ENCODE measurements at places on chromosomes 1 and 21.

- DNase-seq = no peak
Observed at GRCh38 chr21:34707876-34708325, 39.1 kb downstream of the CLIC6 start.

DNA sequence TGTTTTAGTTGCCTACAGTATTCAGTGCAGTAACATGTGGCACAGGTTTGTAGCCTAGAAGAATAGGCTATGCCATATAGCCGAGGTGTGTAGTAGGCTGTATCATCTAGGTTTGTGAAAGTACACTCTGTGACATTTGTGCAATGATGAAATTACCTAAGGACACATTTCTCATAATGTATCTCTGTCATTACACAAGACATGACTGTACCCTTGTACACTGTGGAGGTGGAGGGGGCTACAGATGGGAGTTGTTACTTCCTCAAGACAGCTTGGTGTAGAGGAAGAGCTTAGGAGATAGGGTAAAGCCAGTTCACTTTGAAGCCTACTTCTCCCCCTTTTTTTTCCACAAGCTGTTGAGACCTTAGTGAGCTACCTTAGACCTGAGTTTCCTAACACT is 59.7 kb upstream of the RAVER2 start:
- DNase-seq = no peak

- DNase-seq = peak; percentile 91
Observed at GRCh38 chr1:17059391-17060305, 5.8 kb upstream of the SDHB start.

GRCh38 chr21:36347278-36347961 is 27.4 kb downstream of the MORC3 start:
- no peak for DNase-seq

- no peak for DNase-seq
Observed at GRCh38 chr1:68969441-68969840, 472.6 kb upstream of the DEPDC1 start.

GRCh38 chr1:83011265-83011664 is 987.7 kb downstream of the TTLL7 start:
- DNase-seq = no peak

- DNase-seq = peak; percentile 52
Observed at GRCh38 chr1:101993710-101994109, 3.0 kb downstream of the OLFM3 start.

- no peak for DNase-seq
Observed at GRCh38 chr1:160488347-160489058, 34.6 kb downstream of the SLAMF6 start.

- no peak for DNase-seq
Observed at GRCh38 chr21:45390831-45391742, 13.9 kb upstream of the COL18A1 start.

- DNase-seq = no peak
Observed at GRCh38 chr1:82048596-82048995, 247.9 kb downstream of the ADGRL2 start.

DNA sequence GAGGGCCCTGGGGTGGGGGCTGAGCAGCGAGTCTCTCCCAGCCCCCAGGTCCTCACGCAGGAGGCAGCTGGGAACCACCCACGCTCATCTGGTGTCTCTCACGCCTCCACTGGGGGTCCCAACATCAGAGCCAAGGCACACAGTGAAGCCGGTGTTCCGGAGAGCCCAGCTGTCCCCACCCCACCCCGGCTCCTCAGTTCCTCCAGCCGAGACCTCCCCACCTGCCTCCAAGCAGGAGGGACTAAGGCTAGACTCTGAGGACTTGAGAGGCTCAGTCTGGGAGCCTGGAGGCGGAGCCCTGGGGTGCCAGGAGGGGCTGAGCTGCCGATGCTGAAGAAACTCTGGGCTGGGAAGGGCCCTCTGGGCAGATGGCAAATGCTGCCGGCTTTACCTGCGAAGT is 1.6 kb upstream of the HPCA start:
- DNase-seq = no peak

GRCh38 chr21:45403825-45404729 is 888 bp upstream of the COL18A1 start:
- peak; percentile 80 for DNase-seq

- no peak for DNase-seq
Observed at GRCh38 chr1:199272139-199272544, 633.3 kb downstream of the PTPRC start.

GRCh38 chr1:107877092-107877491 is 87.9 kb downstream of the VAV3 start:
- DNase-seq = no peak

- no peak for DNase-seq
Observed at GRCh38 chr1:91669584-91670350, 169.1 kb downstream of the CDC7 start.

DNA sequence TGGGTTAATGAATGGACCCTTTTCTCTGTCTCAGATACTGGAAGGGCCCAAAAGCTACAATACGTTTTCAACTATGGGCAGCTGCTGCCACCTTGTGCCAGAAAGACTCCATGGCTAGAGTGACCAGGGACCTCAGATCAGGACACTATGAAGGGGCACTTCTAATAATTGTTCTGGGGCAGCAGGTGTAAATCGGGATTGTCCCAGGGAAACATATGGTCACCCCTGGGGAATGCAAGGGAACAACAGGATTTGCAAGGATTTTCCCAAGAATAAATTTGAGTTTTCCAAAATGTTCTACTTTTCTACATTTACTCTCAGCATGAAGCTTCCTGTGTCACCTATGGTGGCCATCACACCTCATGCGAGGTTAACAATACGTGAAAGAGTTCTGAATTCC is 12.0 kb upstream of the FCAMR start:
- peak; percentile 77 for DNase-seq

DNA sequence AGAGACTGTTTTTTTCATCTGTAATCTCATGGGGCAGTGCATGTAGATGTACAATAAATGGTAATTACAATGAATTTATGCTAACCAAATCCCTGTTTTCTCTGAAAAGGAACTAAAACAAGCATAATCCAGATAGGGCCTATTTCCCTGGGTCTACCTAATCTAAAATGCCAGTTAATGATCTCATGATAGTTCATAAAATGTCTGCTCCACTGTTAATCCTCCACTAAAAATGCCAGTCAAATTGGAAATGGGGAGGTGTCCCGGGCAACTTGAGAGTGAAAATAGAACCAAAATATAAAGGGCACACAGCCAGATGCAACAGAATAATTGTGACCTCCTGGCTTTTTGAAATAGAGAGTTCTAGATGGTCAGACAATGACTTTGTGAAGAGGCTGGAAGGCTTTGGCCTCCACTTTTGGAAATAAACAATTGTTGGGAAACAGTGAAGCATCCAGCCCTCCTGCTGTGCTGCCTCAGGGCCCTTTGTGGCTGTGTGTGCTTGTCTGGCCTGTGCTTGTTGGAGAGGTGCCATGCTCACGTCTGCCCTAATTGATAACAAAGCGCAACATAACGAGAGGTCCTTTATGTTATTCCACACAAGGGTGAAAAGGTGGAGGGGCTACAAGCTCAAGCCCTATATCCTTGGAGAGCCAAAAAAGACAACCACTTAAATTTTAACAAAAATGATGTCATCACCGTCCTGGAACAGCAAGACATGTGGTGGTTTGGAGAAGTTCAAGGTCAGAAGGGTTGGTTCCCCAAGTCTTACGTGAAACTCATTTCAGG is 97.7 kb downstream of the ATP5PO start:
- no peak for DNase-seq

GRCh38 chr1:218494449-218494852 is 149.3 kb downstream of the TGFB2 start:
- peak; percentile 78 for DNase-seq

- DNase-seq = peak; percentile 79
Observed at GRCh38 chr1:23210351-23210785, 6.9 kb downstream of the HTR1D start.

- peak; percentile 92 for DNase-seq
Observed at GRCh38 chr1:36306210-36306901, at the start of gene SH3D21. Gene SH3D21, plus strand, starts transcription at chr1:36306368. Its CDS starts 53 bp downstream, at chr1:36306421.

- DNase-seq = no peak
Observed at GRCh38 chr1:118785246-118785645, 202.9 kb downstream of the TBX15 start.

DNA sequence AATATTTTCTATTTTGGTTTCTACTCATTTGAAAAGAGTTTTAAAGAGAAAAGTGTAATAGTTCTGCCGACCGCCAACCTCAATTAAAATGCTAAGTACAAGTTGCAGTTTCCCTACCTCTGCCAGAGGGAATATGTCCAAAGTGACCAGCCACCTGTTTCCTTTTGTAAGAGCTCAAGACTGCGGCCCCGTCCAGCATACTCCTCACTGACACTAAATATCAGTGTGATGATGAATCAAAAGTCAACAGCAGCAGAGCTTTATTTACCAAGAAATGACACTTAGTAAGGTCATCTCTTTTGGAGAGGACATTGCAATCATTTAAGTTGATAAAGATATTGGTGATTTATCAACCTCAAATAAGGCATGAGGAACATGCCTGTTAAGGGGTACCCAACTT is 57.4 kb upstream of the NRIP1 start:
- DNase-seq = no peak

DNA sequence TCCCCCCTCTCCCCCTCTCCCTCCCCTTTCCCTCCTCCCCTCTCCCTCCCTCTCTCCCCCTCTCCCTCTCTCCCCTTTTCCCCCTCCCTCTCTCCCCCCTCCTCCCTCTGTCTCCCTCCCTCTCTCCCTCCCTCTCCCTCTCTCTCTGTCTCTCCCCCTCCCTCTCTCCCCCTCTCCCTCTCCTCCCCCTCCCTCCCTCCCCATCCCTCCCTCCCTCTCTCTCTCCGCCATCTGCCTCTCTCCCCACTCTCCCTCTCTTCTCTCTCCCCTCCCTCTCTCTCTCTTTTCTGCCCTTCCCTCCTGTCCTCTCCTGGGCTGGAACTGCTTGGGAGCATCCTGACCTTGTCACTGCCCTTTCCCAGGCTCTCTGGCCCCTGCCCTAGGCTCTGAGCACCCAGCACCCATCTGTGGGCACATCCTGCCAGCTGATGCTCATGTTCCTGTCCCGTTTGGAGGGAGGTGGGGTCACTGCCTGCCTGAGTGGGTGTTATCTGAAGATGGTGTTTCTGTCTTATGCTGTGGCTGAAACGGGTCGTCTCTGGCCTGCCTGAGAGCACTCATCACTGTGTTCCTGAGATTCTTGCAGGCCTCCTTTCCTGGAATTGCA is 10.8 kb downstream of the FTCD start:
- no peak for DNase-seq

- no peak for DNase-seq
Observed at GRCh38 chr1:153794624-153795329, 19.6 kb downstream of the SLC27A3 start.

DNA sequence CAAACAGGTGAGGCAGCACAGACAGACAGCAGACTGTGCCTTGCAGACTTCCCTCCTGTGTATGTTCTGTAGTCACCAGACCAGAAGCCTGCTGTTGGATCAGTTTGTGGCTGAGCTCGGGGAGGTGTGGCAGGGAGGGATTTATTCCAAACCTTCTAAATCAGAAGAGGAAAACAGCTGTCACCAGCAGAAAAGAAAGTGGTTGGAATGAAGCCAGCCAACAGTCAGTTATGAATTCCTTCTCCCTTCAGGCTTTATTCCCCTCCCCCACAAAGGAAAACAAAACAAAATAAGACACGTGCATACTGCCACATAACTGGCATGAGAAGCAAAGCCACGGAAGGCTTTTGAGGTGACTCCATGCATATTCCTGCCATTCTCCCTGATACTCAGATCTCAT is 19.0 kb upstream of the PIGV start:
- DNase-seq = no peak

DNA sequence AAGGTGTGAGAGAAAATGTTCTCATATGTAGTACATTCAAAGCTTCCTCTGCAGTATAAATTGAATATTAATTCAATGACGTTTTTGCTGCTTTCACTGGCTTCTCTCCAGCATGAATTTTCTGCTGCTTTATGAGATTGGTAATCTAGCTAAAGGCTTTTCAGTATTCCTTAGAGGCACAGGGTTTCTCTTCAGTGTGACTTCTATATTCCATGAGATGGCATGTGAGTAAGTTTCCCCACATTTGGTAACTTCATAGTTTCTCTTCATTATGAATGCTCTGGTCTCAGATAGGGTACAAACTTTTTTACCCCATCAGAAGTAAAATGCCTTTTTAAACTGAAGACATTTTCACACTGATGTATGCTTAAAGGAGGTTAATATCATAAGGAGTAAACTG is 10.4 kb upstream of the KLF18 start:
- DNase-seq = no peak

- no peak for DNase-seq
Observed at GRCh38 chr1:14941864-14942263, 211.7 kb upstream of the TMEM51 start.

DNA sequence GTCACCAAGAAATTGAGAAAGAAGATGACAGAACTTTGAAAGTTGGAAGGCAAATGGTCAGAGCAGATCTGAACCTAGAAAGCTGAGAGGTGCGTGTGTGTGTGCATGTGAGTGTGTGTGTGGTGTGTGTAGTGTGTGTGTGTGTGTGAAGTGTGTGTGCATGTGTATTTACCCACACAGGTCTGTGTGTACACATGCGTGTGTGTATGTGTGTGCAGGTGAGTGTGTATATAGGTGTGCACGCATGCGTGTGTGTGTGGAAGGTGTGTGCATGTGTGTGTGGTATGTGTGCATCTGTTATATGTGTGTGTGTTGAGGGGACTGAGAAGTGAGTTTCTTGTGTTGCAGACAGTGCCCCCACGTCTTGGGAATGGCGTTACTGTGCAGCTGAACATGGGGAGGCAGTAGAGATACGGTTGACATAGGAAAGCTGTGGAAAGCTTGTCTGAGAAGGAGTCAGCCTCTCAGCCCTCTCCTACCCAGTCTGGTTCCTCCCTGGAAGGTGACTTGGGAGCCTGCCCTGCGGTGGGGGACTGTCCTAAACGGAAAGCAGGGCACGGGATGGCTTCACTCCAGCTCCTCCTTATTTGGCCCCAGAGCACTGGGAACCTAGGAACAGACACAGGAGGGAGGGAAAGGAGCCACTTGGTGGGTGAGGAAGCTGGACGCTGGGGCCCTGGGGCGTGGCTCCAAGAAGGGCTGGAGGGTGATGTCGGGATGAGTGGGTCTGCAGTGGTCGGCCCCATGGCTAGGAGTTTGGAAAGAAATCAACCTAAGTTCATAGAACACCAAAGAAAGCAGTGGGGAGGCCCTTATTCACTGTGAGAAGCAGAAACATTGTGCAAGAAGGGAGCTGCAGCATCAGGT is 97.2 kb downstream of the PCBP3 start:
- DNase-seq = no peak

DNA sequence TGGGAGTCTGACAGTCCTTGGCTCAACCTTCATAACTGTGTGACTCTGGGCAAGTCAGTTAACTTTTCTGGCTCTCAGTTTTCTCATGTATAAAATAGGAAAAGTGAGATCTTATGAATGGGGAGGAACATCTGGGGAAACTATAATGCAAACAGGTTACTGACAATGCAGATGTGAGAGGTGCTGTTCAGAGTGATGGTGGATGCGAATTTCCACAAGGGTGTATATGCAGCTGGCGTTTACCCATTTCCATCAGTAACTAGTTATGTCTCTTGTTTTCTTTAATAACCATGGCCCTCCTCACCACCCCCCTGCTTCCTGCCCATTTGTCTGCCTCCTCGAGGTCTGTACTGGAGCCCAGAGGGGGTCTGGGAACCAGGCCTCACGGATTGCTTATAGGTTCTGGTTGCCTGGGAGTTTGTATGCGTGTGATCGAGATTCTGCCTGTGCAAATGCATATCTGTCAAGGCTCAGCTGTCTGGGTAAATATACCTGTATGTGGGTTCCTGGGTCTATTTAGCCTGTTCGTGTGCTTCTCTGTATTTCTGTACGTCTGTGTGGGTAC is 44.4 kb downstream of the AHDC1 start:
- DNase-seq = no peak
